ENCODE measurements at places on chromosomes 12 and 14. TPM values are rescaled to one million over a fixed set of nuclear protein-coding genes. Genes with fewer than 3 reads are reported as not detected.

GRCh38 chr12:59179231-59179630 lies 258.9 kb upstream of the LRIG3 start:
- no peaks in the 10 kb centered on the region for H3K4me1 ChIP-seq
- no peak overlapping the region for H3K27ac ChIP-seq
- H3K4me3 ChIP-seq = no peak overlapping the region
- DNase-seq = no peak

GRCh38 chr12:50351120-50352043 lies 45.0 kb downstream of the FAM186A start:
- no peak overlapping the region for H3K4me3 ChIP-seq
- H3K36me3 ChIP-seq = no peaks in the 10 kb centered on the region
- H3K27ac ChIP-seq = no peak overlapping the region
- no peaks in the 10 kb centered on the region for H3K4me1 ChIP-seq
- H3K27me3 ChIP-seq = no peaks in the 10 kb centered on the region

DNA sequence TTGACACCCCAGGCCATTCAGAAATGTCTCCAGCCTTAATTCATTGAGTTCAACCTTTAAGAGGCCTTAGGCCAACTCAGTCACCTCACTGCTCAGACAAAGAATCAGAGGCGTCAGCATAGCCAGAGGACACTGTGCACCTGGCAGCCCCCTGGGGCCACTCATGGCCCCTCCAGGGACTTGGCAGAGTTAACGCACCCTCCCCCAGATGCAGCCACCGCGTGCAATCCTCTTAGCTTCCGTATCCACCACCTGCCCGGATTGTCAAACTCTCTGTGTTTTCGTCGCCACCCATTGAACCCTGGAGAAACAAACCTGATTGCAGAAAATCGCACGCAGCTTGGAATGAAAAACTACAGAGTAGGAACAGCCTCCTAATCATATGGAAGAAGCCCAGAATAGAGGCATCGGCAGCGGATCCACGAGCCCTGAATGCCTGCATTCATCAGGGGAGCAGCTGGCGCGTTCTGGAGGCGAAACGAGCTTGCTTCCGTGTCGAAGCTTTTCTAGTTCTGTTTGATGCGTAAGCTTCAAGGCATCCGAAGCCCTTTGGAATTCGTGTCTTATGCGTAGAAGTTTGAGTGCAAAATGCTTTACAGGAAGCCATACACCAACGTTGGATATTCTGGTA lies 22.4 kb downstream of the BRI3BP start:
- H3K4me3 ChIP-seq = no peak overlapping the region
- H3K36me3 ChIP-seq = peaks cover 4% of the 10 kb centered on the region
- no peak overlapping the region for H3K27ac ChIP-seq
- no peak for DNase-seq

DNA sequence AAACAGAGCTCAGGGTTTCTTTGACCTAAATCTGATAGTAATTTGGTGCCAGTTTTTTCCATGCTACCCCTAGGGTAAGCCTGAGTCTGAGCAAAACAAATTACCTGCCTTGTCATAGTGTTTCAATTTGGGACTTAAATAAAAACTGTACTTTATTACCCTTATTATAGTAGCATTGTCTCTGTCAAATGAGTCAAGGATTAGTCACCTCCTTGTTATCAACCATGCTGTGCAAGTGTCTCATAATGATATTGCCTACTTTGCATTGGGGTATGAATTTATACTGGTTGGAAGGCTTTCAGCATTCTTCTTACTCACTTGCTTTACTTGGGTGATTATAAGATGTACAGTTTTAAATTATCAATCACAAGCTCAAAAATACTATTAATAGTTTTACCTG lies 380.0 kb downstream of the LRFN5 start:
- H3K27ac ChIP-seq = no peak overlapping the region
- no peak overlapping the region for H3K4me3 ChIP-seq
- no peaks in the 10 kb centered on the region for H3K4me1 ChIP-seq
- no peak for DNase-seq
- H3K27me3 ChIP-seq = peaks cover 2% of the 10 kb centered on the region

DNA sequence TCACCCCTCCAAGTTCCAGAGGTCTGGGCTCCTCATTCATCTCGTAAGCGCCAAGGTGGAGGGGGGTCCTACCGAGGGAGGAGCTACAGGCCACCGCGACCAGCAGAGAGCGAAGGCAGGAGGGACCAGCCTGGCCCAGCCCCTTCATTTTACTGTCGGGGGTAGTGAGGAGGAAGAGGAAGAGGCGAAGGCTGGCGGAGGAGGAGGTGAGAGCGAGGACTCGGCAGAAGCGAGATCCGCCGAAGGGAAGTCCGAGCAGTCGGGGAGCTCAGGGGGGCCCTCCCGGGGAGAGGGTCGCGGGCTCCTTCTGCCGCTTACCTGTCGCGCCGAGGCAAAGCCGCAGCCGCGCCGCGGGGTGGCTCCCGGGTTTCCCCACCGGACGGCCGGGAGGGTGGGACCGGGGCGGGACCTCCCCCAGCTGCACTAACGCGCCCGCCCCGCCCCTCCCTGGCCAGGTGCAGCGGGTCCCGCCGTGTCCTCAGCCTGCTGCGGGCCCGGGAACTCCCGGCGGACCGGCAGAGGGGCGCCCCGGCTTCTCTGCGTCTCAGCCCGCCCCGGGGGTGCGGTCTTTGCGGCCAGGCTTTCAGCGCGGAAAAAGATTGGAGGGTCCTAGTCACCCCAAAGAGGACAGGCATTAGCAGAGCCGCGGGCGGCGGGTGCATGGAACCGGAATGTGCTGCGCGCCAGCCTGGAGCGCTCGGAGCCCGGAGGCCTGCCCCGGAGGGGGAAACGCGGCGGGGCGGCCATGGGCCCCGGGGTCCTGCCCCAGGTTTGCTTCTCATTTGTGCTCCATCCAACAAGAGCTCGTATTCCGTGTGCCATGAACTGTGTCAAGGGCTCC lies at the start of gene GALNT6:
GALNT6 (minus strand) TSS at position 124 of the 841 bp plus-strand sequence. CDS start 11,625 bp downstream, outside the sequence.
- H3K27me3 ChIP-seq = peaks cover 7% of the 10 kb centered on the region
- H3K4me3 ChIP-seq = peak within 1 kb of the TSS; percentile 88
- H3K36me3 ChIP-seq = no peaks in the 10 kb centered on the region
- peak; percentile 39 for DNase-seq
- H3K4me1 ChIP-seq = no peaks in the 10 kb centered on the region
- H3K27ac ChIP-seq = no peak within 1 kb of the TSS

Gene NDRG2
- total RNA-seq = 33.1 TPM

Gene TCL1A
- total RNA-seq = not detected

DNA sequence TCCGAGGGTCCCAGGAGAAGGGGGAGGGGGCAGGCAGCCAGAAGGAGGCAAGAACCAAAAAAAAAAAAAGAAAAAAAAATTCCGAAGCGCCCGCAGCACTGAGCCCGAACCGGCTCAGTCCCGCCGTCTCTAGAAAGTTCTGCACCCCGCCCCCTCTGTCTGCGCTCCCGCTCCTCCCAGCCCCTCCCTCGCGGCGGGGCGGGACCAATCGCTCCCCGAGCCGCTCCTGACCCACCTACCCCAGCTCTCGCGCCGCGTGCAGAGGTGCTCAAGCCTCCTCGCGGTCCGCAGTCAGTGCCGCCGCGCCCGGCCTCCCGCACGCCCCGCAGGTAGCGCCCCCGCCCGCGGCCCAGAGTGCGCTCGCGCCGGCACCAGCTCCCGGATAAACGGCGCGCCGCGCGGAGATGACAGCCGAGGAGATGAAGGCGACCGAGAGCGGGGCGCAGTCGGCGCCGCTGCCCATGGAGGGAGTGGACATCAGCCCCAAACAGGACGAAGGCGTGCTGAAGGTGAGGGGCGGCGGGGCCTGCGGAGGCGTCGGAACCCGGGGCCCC lies at the start of gene FKBP4:
FKBP4 (plus strand) TSS at position 235 of the 554 bp plus-strand sequence; CDS start at position 405, 170 bp downstream.
- peaks cover 6% of the 10 kb centered on the region for H3K27me3 ChIP-seq
- peak within 1 kb of the TSS; percentile 94 for H3K4me3 ChIP-seq
- H3K36me3 ChIP-seq = no peaks in the 10 kb centered on the region
- peak within 1 kb of the TSS; percentile 22 for H3K27ac ChIP-seq
- H3K4me1 ChIP-seq = peaks cover 6% of the 10 kb centered on the region

Gene LTB4R2
- 8.9 TPM for total RNA-seq

GRCh38 chr14:101476258-101476915 lies 84.9 kb upstream of the DIO3 start:
- H3K27me3 ChIP-seq = peaks cover 20% of the 10 kb centered on the region
- H3K4me3 ChIP-seq = peak overlapping the region; percentile 25
- no peaks in the 10 kb centered on the region for H3K36me3 ChIP-seq
- DNase-seq = no peak
- H3K4me1 ChIP-seq = peaks cover 31% of the 10 kb centered on the region
- H3K27ac ChIP-seq = peak overlapping the region; percentile 76

GRCh38 chr12:116821291-116821690 lies 60.0 kb downstream of the HRK start:
- H3K27ac ChIP-seq = no peak overlapping the region
- peaks cover 2% of the 10 kb centered on the region for H3K27me3 ChIP-seq
- no peaks in the 10 kb centered on the region for H3K36me3 ChIP-seq
